ENCODE measurements at places on chromosomes 2 and 18.

- DNase-seq, result no peak
These were observed 1.9 kb downstream of the LIMS2 start for GRCh38 chr2:127673291-127674069.

DNA sequence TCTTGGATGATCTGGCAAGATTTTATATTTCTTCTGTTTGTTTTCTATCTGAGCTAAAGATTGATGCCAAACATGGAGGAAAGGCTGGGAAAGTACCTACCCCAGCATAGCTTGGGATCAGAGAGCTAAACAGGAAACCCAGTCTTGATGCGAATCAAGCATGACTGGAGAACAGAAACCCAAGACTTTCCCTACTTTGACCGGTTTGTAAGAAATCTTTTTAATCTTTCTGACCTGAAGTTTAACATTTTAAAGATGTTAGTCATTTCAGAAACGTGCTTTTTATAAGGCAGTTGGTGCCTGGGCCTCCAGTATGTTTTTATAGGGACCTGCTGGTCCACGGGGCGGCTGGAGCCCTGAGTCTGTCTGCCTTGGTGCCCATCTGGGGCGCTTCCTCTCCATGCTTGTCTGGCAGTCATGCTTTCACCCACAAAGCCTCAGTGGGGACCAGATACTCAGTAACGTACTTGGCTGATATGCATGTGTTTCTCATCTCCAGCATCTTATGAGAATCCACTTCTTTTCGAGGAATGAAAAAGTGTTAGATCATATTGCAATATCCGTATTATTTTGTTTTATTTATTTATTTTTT, 266.5 kb downstream of the PTGR3 start:
- DNase-seq, result no peak

- no peak for DNase-seq
These were observed 244.1 kb upstream of the TNP1 start for GRCh38 chr2:217103752-217104545.

DNA sequence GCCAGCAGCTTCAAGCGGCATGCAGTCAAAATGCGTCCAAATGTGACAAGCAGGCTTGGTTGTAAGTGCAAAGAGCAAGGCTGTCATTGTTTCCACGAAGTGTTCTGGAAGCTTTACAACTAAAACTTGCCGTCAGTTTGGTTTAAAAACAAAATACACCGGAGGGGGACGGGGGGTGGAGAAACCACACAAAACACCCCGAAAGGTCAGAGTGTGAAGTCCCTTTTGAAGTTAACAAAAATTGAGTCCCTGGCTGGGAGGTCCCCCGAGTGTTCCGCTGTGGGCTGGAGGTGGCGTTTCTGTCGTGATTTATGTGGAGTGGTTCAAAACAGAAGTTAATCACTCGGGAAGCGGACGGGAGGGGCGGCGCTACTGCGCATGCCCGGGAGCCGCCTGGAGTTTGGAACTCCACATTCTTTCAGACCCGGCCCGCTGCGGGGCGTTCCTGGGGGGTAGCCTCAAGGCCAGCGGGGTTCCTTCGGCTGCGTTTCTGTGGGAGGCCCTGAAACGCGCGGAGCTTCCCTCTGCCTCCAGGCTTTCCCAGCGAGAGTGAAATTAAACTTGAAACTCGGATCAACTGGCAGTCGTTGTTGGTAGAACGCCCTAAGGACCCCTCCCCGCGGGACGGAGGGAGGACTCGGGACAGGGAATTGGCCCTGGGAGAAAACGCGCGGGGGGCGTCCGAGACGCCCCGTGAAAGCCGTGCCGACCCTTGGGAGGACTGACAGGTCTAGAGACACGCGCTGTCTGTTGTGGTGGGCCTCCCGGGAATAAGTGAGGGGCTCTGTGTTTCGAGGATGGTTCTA, 1.4 kb downstream of the TGIF1 start:
- DNase-seq, result peak; percentile 64

DNA sequence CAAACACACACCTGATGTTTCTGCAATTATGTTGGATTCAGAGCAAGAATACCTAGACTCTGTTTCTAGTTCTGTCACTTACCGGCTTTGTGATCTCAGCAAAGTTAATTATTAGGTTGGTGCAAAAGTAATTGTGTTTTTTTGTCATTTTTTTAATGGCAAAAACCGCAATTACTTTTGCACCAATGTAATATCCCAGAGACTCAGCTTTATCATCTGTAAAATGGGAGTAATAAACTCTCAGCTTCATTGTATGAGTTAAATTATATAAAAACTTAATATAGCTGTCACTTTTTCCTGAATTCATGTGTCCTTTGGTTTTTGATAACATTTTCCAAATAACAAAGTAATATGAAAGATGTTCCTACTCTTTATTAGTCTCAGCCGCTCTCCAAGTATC, 251.7 kb downstream of the TRIB2 start:
- no peak for DNase-seq

GRCh38 chr2:7742301-7742700, 825.1 kb downstream of the RNF144A start:
- DNase-seq, result no peak

DNA sequence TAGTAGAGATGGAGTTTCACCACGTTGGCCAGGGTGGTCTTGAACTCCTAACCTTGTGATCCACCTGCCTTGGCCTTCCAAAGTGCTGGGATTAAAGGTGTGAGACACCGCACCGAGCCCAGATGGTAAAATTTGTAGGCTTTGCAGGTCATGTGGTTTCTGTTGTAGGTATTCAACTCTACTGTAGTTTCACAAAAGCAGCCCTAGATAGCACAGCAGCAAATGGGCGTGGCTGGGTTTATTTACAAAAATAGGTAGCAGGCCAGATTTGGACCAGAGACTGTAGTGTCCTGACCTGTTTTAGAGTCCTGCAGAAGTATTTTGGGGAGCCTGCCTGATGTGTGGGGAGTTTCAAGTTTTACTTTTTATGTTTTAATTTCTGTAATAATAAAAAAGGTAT, 84.1 kb upstream of the RASGRP3 start:
- DNase-seq, result no peak

GRCh38 chr2:210050885-210051284, 48.4 kb downstream of the RPE start:
- DNase-seq, result no peak

GRCh38 chr2:235467588-235467987, 26.3 kb upstream of the AGAP1 start:
- no peak for DNase-seq

GRCh38 chr2:218536804-218537494, 31.2 kb downstream of the USP37 start:
- DNase-seq, result no peak

DNA sequence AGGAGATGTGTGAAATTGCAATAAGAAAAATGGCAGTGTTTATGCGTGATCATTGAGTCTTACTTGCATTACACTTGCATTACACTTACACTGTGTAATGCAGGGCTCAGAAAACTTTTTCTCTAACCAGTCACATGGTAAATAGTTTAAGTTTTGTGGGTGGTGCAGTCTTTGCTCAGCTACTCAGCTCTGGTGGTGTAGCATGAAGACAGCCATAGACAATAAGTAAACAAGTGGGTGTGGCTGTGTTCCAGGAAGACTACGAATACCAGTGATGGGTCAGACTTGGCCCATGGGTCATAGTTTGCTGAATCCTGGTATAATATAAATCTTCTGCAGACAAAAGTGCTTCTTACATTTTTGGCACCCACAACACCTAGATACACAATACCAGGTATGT, 115.6 kb upstream of the CYP1B1 start:
- DNase-seq, result no peak

GRCh38 chr18:70390371-70391090, 101.7 kb downstream of the SOCS6 start:
- no peak for DNase-seq

- DNase-seq, result no peak
These were observed 25.3 kb upstream of the TACR1 start for GRCh38 chr2:75224636-75225094.

- DNase-seq, result peak; percentile 63
These were observed 164.4 kb downstream of the TNS1 start for GRCh38 chr2:217838409-217838831.

- DNase-seq, result no peak
These were observed 30.2 kb downstream of the ITSN2 start for GRCh38 chr2:24330161-24330560.

DNA sequence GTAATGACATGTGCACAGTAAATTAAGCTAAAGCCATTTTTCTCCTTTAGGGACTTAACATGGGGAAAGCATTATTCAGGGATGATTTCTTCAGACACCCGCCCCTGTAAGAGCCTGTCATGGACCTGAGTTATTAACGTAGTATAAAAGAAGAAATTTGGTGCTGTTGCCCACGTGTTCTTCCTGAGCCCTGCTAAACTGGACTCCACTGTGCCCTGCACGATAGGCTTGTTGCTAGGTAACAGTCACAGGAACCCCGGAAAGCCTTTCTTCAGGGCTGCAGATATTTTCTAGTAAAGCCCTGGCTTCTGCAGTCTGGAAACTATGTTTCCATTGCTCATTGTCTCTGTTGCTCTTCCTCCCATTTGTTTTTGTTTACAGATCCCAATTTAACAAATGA, 157.9 kb downstream of the LRRC30 start:
- no peak for DNase-seq

DNA sequence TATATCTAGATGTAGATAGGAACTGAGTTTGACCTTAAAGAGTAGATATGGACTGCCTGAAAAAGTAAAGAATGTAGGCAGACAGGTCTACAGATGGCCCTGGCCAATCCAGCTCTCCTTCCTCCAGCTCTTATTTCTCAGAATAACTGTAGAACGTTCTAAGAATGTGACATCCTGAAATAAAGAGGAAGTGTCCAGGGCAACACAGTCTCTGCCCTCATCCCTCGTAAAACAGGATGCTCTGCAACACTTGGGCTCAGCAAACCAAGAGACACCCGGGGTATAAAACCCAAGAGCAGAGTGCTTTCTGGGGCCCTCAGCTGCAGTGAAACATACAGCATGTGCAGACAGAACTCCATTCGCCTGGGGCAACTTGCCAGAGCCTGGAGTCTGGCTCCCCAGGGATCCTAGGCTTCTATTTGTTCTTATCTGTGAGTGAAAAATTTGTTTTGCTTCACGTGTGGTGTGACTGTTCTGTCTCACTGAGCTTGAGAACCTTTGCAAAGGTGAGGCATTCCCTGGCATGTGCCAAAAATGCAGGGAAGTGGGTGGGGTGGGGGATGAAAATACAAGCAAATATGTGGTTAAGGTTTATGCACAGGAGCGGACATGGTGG, 401.0 kb downstream of the SETBP1 start:
- DNase-seq, result no peak

DNA sequence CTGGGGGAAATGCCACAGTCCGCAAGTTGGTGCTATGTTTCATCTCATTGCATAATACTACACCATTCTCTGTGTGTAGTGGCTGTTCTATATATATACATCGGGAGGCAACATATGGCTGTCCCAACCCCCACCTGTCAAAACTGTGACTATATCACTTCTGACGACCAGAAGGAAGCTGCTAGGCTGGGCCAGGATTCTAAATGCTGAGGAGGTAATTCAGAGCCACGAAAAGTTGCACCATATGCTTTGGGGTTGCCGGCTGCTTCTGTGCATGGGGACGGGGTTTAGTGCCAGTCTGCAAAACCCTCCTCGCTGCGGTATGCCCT, 117.3 kb downstream of the MSH2 start:
- peak; percentile 47 for DNase-seq

- no peak for DNase-seq
These were observed 122.5 kb upstream of the RBMS1 start for GRCh38 chr2:160616149-160616548.

GRCh38 chr2:122636097-122636496, 880.6 kb downstream of the TSN start:
- DNase-seq, result no peak
